Activated T-helper 2 cell treated with anti-CD3 and anti-CD28 coated beads, Interferon-gamma antibody, Interleukin-2, Interleukin-4, amounts not matched to agents 10 μg/mL and 5 μg/mL and 100 μg/mL, durations not matched to agents 14 hours and 24 hours and 36 hours (primary cell): ENCODE measurements at places on chromosomes 5 and 9. TPM values are rescaled to one million over a fixed set of nuclear protein-coding genes. Genes with fewer than 3 reads are reported as not detected.

- DNase-seq, result no peak
Observed at GRCh38 chr5:131747180-131748105, 49.4 kb downstream of the FNIP1 start.

DNA sequence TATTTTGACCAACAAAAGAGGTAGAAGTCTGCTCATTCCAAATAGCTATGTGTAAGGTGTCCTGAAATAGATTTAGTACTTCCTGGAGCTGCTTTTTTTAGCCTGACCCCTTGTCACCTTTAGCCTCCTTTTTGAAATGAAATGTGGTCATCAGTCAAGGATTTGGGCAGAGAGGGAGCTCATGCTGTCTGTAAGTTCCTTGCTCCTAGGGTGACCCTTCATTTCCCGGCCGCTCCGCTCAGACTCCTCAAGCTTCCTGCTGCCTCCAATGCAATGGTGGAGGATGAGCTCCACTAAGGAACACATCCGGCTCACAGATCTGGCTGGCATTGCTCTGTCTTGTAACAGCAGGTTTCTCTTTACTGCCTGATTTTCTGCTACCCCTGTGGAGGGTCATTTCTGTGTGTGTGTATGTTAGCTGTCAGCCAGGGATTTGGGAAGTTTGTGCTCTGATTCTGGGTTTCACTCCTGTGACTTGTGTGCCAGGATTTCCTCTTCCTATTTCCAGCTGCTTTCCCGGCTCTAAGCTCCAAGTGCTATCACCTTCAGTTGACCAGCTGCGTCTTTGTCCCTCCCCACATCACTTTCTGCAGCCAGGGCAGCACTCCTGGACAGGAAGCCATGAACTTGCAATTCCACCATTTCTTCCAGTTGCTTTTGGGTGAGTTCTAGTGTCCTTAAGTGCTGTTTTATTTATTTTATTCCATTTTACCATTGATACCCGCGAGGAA, 265.9 kb downstream of the ICE1 start:
- no peak for DNase-seq

GRCh38 chr5:39132128-39132447, 57.9 kb upstream of the RICTOR start:
- DNase-seq, result no peak

C9orf50 gene
- not detected in 2 replicates for total RNA-seq

- no peak for DNase-seq
Observed at GRCh38 chr5:14399054-14399692, 182.4 kb upstream of the OTULINL start.

GRCh38 chr9:15640121-15640520, 87.3 kb downstream of the CCDC171 start:
- no peak for DNase-seq

GRCh38 chr9:111810908-111811307, 16.2 kb upstream of the SHOC1 start:
- no peak for DNase-seq

RORB gene
- total RNA-seq, result 0.02 and 0.11 TPM in 2 replicates

- DNase-seq, result no peak
Observed at GRCh38 chr9:107542411-107543157, 53.0 kb upstream of the KLF4 start.

DNA sequence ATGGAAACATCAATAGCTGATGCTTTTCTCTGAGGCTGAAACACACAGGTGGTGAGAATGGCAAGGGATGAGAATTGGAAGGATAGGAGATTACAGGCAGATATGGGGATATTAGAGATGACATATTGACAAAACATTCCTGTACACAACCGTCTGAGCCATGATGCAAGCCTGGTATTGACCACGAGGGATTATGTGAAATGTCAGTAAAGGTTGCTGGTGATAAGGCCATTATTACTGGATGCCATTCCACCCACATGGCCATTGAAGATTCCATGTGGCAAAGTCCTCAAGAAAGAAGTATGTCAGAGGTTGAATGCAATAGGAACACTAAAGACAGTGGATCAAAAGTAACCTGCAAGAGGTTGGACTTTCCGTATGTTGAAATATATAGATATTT, 15.7 kb downstream of the GRAMD2B start:
- no peak for DNase-seq

DNA sequence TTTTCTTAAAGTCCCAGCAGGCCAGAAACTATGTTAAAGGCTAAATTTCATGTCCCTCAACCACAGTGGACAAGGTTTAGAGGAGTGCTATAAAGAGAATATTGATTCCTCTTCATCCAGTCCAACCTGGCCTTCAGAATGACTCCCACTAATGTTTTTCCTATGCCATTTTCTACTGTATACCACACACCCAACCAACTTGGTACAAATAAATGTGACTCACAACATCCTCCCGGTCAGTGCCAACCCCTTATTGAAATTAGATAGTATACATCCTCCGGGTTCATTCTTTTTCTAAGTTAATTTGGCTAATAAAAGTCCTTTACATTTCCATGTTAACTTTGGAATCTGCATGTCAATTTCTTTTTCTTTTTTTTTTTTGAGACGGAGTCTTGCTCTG, 215.1 kb downstream of the TSSK1B start:
- no peak for DNase-seq

DNA sequence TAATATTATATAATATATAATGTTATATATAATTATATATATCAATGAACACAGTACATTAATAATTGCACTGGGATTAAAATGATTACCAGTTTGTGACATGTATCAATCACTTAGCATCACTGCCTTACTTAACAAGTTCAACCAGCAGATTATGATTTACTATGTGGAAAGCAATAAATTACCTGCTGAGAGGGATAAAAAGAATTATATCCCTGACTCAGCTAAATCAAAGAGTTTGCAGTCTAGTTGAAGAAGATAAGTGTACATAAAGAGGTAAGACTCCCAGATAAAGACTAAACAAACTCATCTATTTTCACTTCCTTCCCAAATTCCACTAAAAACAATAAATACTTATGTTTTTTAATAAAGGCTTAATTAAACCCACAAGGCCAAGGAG, 11.2 kb downstream of the PLAA start:
- DNase-seq, result no peak

DNA sequence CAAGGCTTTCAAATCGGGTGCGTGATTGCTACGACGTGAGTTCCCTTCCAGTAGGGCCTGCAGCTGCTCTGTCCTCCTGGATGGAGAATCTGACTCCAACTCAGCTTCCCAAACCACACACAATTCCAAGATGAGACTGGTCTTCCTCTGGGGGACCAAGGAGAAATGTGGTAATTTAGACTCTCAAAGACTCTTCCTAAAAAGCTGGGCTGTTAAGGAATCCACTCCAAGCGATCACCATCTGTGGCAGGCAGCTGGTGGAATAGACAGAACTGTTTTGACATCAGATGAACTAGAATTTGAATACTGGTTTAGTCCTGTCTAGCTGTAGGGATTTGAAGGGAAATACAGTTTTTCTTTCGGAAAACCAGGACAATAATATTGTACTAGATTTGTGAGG, 130.7 kb upstream of the KLF4 start:
- DNase-seq, result no peak

- DNase-seq, result no peak
Observed at GRCh38 chr9:93138171-93138764, 4.2 kb upstream of the NINJ1 start.

DNA sequence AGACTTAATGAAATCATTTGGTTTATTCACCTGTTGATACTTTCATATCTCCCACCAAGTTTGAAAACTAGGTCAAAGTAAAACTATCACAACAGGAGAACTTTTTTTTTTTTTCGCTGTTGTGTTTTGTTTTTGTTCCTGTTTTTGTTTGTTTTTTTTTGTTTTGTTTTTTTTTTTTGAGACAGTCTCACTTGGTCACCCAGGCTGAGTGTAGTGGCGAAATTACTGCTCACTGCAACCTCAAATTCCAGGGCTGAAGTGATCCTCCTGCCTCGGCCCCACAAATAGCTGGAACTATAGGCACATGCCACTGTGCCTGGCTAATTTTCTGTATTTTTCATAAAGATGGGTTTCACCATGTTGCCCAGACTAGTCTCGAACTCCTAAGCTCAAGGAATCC, 49.3 kb downstream of the MLLT3 start:
- DNase-seq, result no peak

GRCh38 chr9:71637375-71637774, 130.9 kb downstream of the CEMIP2 start:
- DNase-seq, result no peak

PITX1 gene
- total RNA-seq, result 0.39 and 0.46 TPM in 2 replicates

SMIM33 gene
- 0.23 and 0.25 TPM in 2 replicates for total RNA-seq

OLFM1 gene
- total RNA-seq, result 0.28 and 0.37 TPM in 2 replicates

CDKN2A gene
- total RNA-seq, result 5.8 and 7.4 TPM in 2 replicates

KLF4 gene
- 0.52 and 1.4 TPM in 2 replicates for total RNA-seq

DNA sequence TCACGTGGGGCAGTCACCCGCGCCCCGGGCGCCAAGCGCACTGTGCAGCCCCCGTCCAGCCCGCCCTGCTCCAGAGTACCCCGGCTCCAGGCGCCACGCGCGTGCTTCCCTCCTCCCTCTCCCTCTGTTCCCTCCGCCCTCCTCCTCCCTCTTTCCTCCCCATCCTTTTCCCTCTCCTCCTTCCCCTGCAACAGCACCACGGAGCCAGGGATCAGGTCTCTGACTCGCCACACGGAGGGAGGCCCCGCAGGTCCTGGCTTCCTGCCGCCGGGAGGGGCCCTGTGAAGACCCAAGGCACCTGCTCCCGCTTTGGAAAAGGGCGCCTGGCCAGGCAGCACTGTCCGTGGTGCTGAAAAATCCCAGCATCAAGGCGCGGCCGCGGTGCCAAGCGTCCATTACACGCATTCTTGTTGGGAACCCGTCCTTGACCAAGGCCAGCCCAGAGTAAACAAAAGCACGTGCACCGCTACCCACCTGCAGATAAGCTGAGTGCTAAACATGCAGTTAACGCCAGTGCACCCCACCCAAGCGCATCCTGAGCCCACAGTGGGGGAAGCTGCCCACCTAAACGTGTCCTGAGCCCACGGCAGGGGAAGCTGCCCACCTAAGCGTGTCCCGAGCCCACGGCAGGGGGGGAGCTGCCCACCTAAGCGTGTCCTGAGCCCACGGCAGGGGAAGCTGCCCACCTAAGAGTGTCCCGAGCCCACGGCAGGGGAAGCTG, 21.7 kb downstream of the SLC6A18 start:
- peak; percentile 17 for DNase-seq

GLRA1 gene
- total RNA-seq, result not detected in 2 replicates

MLANA gene
- total RNA-seq, result not detected in 2 replicates

GRCh38 chr5:148856009-148856367, 29.6 kb downstream of the ADRB2 start:
- no peak for DNase-seq

DNA sequence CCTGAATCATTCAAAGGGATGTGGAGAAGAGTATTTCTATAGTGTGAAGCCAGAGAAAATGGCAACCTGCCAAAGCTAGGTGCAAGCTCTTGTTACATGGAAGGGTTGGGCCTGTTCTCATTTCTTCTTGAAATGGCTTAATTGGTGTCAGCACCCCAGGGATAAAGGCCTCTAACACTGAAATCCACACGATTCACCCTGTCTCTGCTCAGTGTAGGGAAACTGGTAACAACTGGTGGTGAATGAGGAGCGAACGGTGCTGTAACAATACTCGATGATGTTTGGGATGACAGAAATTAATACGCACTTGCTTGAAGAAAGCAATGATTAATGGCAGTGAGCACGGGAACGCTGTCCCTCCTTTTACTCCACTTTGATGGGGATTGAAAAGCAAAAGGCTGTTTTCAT, 16.2 kb downstream of the PBX3 start:
- no peak for DNase-seq

GRCh38 chr5:43941806-43942205, 338.8 kb downstream of the NNT start:
- DNase-seq, result no peak

NEUROG1 gene
- not detected in 2 replicates for total RNA-seq

- no peak for DNase-seq
Observed at GRCh38 chr5:151196556-151197290, 27.2 kb downstream of the CCDC69 start.

DNA sequence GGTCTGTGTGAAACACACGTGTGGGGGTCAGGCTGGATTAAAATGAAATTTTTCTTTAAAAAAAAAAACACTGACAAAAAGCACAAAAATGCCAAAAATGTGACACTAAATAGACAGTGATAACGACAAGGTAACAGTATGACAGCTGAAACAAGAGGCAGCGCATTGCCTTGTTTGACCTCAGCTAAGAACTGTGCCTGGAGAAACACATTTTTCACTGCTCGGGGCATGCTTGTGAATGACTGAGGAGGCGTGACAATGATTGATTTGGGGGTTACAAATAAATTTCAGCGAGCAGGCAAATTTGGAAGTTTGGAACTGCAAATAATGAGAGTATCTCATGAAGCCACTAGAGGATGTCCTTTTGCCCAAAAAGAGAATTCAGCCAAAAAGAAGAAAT, 44.2 kb upstream of the SPATA31C2 start:
- DNase-seq, result no peak

GRCh38 chr5:138824924-138825863, 49.9 kb downstream of the LRRTM2 start:
- no peak for DNase-seq

DNA sequence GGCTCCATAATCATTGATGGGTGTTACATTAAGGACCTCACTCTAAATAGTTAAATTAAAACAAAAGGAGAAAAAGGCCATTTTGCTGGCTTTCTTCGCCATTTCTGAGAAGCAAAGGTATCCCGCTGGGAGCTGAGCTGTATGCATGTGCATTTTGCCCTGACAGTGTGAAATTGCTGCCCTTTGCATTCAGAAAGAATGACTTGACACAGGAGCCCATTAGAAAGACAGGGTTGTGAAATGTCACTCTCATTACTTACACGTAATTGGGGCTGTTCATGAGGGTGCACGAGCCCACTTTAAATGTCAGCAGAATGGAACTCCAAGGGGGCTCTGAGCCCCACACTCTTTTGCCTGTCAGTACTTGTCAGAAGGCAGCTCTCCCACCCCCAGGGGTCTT, 85.0 kb downstream of the SEMA4D start:
- no peak for DNase-seq

GRCh38 chr5:149108651-149109280, 32.5 kb upstream of the ABLIM3 start:
- no peak for DNase-seq

DNA sequence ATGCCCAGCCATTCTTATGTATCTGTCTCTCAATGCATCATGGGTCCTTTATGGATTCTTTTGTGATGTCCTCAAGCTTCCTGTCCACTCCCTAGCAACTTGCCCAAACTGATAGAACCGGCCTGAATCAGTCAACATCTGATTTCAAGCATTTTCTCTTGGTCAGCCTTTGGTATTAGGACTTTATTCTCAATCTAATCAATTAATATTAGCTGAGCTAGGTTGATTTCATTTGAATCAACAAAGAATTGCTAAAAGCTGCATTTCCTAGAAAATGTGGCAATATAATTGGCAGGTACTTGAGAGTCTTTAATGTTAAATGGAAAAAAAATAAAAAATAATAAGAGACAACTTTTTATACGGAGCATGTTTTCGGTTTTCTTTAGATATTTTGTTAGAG, 121.8 kb downstream of the GHR start:
- DNase-seq, result no peak

- DNase-seq, result no peak
Observed at GRCh38 chr5:58648846-58649245, 66.0 kb downstream of the RAB3C start.

- no peak for DNase-seq
Observed at GRCh38 chr9:89360465-89360864, 42.2 kb downstream of the SECISBP2 start.

GRCh38 chr9:129921905-129922304, 86.6 kb downstream of the USP20 start:
- no peak for DNase-seq

GRCh38 chr5:59257488-59258400, 635.8 kb downstream of the PDE4D start:
- DNase-seq, result no peak
